ENCODE measurements at places on chromosomes 13 and 19.

GRCh38 chr13:97631158-97631557 lies 197.2 kb downstream of the RAP2A start:
- no peak for DNase-seq

DNA sequence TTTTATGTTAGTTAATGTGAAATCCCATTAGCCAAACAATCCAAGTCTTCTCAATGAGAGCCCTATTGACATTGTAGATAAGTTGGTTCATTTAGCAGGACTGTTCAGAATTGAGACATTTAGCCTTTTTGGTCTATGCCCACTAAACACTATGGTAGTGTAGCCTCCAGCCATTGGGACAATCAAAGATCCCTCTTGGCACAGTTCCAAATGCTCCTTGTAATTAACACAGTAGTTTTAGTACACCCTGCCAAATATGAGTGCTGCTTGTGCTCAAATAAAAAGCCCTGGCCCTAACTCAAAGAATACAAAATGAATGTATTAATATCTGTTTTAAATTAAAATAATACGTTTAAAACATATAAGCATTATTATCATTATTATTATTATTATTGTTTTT lies 15.4 kb upstream of the FAM216B start:
- no peak for DNase-seq

DNA sequence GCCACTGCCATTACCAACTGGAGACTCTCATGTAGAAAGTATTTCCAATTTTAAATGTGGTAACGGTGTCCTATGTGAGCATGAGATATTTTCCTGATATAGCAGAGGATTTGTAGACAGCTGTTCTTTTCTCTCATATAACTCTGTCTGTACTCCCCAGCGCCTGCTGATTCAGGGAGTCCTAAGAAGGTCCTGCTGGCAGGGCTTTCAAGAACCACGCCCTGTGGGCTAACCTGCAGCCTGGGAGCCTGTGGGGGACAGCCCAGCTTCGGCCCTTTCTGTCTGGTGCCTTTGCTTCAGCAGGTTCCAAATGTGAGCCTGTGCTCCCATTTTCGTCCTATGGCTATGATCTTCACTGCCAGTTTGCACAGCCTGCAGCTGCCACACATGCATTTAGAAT lies 316.8 kb downstream of the ATP8A2 start:
- DNase-seq, result no peak

- DNase-seq, result no peak
Observed at GRCh38 chr19:607301-608154, 17.8 kb downstream of the HCN2 start.

DNA sequence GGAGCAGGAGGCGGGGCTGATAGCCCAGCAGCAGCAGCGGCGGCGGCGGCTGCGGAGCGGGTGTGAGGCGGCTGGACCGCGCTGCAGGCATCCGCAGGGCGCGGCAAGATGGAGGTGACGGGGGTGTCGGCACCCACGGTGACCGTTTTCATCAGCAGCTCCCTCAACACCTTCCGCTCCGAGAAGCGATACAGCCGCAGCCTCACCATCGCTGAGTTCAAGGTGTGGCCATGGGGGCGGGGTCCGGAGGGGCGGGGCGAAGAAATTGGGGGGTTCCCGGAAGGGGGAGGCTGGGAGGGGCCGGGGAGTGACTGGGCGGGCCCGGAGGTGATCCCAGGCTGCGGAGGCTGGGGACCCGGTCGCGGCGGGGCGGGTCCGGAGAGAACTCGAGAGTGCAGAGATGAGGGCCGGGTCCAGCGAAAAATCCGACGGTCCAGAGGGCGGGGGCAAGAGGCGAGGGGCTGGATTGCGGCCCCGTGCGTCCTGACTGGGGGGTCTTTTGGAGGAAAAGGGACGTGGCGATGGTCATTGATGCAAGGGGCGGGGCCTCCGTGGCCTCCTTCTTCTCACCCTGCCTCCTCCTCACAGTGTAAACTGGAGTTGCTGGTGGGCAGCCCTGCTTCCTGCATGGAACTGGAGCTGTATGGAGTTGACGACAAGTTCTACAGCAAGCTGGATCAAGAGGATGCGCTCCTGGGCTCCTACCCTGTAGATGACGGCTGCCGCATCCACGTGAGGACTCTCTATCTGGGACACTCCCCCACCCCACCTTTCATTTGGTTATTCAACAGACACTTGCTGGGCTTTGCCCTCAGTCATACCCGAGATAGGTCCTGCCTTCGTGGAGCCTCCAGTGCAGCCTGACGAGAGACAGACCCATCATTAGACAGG lies at the start of gene TBCB:
TSS of gene TBCB (plus strand) at position 16 of the 891 bp plus-strand sequence. CDS start at position 109, 93 bp downstream.
- DNase-seq, result peak; percentile 86

- no peak for DNase-seq
Observed at GRCh38 chr19:50276370-50277063, 52.7 kb downstream of the KCNC3 start.

- DNase-seq, result no peak
Observed at GRCh38 chr19:21460686-21461085, 44.7 kb upstream of the ZNF429 start.

DNA sequence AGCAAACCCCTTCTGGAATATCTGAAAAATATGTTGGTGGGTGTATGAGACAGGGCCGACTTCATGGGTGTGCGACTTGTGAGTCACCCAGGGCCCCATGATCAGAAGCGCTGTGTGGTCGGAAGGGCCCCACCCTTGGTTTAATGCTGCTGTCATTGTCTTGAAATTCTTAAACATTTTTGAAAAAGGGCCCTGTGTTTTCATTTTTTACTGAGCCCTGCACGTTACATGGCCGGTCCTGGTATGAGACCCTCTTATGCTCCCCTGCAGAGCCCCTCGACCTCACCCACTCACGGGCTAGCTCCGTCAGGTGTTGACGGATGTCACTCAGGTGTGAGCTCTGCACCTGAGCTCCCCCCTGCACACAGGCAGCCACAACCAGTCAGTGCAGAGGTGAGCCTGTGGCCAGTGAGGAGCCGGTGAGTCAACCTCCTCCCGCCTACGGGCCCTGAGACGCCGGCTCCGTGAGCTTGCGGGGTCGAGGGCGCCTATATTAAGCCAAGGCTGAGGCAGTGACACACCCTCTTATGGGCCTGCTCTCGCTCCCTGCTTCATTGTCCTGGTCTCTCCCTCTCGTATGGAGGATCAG lies 27.7 kb downstream of the GADD45B start:
- DNase-seq, result no peak

DNA sequence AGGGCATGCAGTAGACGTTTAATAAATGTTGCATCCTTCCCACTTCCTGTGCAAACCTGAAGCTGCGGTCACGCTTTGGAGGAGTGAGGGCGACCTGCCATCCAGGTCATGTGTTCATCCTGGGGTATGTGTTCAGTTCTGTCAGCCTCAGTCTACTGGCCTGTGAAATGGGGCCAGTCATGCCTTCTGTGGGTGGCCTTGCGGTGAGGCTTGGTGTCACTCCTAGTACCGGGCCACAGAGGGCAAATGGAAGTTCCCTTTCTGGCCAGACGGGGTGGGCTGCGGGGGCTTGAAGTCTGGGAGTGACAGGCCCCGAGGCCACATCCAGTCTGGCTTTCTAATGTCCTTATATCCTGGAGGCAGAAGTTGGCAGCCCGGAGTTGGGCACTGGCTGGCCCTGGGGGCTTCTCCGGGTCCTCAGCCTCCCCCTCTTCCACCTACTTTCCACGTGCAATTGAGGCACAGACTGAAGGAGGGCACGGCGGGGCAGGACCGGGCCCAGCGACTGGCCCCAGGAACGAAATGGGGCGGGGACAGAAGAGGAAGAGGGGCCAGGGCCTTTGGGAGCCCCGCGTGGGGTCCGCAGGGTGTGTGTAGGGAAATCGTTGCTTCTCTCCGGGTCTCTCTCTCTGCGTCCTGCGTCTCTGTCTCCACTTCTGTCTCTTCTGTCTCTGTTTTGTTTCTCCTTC lies 11.1 kb downstream of the PDE4A start:
- DNase-seq, result peak; percentile 53

DNA sequence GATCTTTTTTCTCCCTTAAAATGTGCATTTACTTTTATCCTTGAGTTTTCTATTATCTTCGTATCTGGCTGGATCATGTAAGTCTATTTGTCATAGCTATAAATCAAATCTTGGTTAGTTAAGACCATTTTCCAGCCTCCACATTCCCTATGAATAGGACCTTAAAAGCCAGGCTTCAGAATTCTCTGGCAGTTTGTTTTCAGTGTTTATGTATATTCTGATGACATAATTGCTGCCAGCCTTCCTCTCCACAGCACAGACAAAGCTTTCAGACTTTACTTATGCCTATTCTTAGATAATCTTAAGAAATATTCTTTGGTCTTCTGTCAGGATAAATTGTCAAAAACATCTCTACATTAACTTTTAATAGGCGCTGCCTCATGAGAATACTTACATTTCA lies 870.8 kb upstream of the SPRY2 start:
- no peak for DNase-seq

DNA sequence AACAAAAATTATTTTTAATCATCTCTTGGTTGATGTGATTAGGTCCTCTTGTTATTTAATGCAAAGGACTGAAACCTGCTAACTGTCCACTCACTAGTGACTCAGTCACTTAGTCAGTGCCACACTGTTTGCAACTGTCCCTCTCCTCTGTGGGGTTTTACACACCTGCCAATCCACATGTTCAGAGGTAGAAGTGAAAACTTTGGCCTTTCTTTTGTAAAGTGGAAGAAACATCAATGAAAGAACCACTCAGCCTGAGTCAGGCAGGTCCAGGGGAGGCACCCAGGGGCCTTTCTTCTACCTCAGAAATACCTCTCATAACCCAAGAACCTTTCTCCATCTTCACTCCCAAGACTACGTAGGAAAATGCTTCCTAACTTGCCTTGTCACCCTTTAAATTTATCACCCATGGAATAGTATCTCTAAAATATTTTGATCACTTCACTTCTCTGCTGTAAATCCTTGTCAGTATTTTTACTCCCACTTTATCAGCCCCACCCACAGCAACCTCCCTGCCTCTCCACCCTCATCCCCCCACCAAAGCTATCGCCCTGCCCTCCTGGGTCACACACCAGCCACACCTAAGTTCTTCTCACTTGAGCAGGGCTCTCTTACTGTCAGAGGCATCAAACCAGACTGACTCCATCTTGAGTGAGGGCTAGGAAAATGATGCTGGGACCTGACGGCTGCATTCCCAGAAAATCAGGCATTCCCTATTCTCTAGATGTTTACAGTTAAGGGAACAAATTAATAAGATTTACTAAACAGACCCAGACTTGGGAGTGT lies 29.6 kb upstream of the EEF1AKMT1 start:
- DNase-seq, result no peak

DNA sequence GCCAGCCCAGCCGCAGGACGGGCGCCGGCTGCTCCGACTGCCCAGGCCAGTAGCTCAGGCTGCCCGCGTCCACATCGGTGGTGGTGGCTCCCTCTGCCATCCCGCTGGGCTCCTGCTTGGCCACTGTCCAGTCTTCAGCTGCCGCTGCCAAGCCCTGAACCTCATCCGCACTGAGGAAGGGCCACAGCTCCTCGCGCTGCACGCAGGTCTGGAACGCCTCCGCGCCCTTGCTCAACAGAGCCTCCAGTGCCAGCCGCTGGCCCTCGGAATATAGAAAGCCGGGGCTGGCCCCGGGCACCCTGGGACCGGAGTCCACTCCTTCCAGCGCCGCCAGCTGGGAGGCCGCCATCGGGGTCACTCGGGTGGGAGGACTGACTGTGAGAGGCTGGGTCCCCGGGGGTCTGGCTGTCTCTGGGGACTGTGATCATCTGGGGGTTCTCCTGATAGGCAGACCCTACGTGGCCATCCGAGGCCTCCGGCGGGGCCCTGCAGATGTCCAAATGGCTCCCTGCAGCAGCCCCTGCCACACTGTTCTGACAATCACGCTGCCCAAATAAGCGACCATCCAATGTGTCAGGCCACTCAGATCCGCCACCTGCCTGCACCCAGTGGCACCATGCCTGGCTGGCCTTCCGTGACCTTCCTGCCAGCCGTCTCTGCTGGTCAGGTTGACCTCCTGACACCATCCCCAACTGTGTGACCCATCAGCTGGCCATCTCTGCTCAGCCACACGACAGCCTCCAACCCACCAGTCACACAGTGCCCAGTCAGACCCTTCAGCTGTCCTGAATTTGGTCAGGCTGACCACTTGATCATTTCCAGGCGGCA lies 1.6 kb downstream of the FAM83E start:
- peak; percentile 86 for DNase-seq

DNA sequence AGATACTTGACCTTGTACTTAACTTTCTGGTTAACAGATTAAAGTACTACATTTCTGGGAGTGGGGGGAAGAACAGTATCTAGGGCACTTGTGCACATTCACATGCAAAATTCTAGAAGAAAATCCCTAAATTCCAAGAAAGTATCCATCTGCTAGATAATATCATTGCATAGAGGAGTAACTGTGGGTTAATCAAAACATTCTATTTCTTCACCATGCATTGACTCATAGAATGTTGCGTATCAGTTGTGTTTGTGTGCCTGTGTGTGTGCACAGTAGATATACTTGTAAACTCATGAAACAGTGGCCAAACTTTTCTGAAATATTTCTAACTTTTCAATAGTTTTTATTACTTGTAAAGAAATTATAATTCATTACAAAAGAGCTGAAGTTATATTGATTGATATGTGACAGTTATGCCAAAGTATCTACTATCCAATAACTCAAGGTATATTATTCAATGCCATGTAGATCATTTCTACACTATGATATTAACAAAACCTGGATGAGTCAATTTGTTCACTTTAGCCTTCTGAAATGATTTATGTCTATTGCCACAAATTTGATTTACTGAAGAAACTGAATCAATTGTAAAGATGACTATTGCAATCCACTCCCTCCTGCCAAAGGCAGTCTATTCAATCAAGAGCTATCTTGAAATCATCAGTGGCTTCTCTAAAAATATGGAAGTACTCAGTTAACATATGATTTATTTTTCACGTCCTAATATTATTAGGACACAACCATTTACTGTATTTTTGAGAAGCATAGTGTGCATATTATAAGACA lies 756.7 kb upstream of the ARGLU1 start:
- no peak for DNase-seq

DNA sequence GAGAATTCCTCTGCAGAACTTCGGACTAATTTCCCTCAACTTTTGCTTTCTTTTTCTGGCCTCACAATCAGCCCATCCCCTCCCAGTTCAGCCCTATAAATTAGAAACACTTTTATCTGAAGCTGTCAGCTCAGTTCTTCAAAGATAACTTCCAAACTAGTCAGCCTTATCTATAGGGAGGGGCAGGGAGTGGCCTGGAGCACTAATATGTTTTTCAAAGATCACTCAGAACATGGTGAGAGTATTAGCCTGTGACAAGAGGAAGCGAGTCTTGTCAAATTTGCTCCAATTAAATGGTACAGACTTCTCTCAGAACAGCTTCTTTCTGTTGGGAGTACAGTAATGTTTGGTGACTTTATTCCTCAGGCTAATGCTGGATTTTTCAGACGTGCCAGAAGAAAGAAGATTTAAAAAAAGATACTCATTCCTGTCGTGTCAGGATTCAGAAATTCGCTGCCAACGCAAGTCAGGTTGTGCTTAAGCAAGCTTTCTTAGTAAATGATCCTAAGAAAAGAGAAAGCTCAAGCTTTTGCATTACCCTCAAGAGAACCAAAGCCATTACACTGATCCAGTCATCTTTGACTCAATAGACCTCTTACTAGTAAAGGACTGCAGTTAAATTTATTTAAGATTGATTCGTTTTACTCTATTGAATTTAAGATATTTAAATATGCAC lies 1033.6 kb downstream of the SLITRK5 start:
- DNase-seq, result no peak

GRCh38 chr13:77235456-77236022 lies 91.4 kb downstream of the MYCBP2 start:
- DNase-seq, result no peak

Measured in psoas muscle (tissue), 8 donors.